Stimulated activated naive B cell treated with anti-CD40 and anti-IgM and Interleukin-4, amounts not matched to agents 10 μg/mL and 1 μg/mL and 100 μg/mL, for 72 hours (primary cell): ENCODE measurements at places on chromosomes 5 and 9.

GRCh38 chr5:112348387-112348786 lies 70.7 kb downstream of the EPB41L4A start:
- no peak for DNase-seq

GRCh38 chr5:43096916-43097315 lies 23.8 kb upstream of the ZNF131 start:
- no peak for DNase-seq

DNA sequence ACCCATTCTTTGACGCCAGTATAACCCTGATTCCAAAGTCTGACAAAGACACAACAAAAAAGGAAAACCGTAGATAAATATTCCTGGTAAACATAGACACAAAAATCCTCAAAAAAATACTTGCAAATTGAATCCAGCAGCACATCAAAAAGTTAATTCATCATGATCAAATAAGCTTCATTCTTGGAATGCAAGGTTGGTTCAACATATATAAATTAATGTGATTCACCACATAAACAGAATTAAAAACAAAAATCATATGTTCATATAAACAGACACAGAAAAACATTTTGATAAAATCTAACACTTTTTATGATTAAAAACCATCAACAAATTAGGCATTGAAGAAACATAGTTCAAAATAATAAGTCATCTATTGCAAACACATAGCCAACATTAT lies 324.2 kb upstream of the TRPC7 start:
- no peak for DNase-seq

DNA sequence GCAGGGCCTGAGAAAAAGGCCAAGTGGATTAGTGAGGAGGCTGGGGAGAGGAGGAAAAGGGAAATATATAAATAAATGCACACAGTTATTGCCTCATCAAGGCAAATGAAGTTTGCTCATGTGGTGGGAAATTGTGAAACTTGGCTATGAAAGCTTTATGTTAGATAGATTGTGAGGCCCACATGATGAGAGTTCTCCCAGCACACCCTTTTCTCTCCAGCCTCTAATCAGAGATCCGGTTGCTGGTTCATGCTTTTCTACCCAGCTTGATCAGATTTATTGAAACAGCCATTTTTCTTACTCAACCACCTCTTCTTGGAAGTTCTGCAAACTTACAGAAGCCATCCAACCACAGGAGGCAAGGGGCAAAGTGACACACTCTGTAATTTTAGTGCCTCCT lies 125.8 kb upstream of the KLF4 start:
- DNase-seq = no peak

- DNase-seq = peak; percentile 87
Observed at GRCh38 chr5:134100283-134101091, 14.0 kb upstream of the TCF7 start.

DNA sequence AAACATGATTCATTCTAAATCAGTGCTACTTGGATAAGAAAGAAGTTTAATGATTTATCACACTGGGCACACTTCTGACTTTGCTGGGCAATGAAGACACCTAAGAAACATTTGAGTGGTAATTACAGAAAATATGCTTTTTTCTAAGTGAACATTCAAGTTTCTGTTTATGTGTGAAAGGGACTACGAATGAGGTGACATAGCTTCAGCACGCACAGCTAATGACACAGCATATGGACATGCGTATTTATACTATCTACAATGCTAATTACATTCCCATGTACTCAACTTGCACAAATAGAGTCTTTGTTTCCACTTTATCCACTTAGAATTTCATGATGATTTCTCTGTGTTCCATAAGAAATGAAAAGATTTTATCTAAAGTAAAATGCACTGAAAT lies 40.6 kb downstream of the FREM1 start:
- DNase-seq = no peak

- peak; percentile 41 for DNase-seq
Observed at GRCh38 chr9:21995666-21996398, 1.2 kb downstream of the CDKN2B-AS1 start.

GRCh38 chr9:136229096-136230065 lies 16.2 kb downstream of the QSOX2 start:
- no peak for DNase-seq

DNA sequence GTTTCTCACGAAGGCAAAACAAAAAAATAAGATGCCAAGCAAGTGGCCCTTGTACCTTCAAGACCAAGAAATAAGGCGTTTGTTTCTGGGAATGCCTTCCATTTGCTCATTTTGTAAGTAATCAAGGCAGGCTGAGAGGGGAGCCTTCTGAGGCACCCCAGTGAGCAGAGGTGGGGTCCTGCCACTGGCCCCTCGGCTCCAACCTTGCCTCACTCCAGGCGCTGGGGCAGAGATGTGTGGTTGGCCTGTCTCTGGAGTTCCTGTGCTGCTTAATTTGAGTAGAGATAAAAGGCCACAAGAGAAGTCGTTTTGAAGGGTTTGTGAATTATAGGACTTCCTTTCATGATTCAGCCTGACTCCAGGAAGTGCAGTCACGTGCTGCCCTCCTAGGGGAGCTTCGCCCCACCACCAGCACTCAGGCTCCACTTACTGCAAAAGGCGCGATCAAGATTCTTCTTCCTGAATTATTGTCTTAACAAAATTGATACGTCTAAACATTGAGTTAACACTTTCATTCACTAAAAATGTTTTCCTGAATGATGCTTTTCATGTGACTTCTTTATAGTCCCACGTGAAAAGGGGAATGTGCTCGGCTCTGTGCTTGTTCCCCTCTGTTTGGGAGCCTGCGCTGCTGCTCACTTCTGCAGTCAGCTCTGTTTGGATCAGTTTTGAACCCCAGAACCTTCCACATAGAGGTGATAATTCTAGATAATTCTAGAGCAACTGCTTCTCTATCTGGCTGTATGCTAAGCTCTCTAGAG lies 13.7 kb downstream of the SYK start:
- DNase-seq = no peak

- no peak for DNase-seq
Observed at GRCh38 chr5:75612226-75612569, 945 bp downstream of the ANKDD1B start.

GRCh38 chr9:127216888-127217217 lies 47.7 kb upstream of the GARNL3 start:
- no peak for DNase-seq

DNA sequence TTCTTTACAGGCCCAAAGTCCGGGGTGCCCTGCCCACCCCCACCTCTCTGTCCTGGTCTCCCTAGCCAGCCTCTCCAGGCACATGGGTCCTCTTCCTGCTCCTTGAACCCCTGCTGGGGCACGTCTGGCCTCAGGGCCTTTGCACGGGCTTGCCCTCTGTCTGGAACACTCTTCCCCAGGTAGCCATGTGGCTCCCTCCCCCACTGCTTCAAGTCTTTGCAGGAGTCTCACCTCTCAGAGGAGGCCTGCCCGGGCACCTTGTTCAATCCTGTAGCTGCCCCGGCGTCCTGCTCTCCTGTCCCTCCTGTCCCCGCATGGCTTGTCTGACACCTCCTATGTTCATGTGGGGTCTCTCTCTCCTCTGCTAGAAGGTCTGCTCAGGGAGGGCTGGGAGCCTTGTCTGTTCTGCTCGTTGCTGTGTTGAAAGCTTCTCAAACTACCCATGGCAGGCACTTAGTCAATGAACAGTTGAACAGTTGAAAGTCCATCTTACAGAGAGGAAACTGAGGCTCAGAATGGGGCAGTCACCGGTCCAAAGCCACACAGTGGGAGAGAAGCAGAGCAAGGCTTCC lies 241.4 kb downstream of the PBX3 start:
- no peak for DNase-seq

GRCh38 chr9:114244570-114244969 lies 78.3 kb upstream of the ORM1 start:
- no peak for DNase-seq

GRCh38 chr5:155113888-155114287 lies 100.3 kb downstream of the KIF4B start:
- no peak for DNase-seq

GRCh38 chr9:88168564-88168963 lies 30.3 kb upstream of the SPATA31C2 start:
- DNase-seq = no peak

- no peak for DNase-seq
Observed at GRCh38 chr5:83554133-83554532, 82.6 kb downstream of the VCAN start.

DNA sequence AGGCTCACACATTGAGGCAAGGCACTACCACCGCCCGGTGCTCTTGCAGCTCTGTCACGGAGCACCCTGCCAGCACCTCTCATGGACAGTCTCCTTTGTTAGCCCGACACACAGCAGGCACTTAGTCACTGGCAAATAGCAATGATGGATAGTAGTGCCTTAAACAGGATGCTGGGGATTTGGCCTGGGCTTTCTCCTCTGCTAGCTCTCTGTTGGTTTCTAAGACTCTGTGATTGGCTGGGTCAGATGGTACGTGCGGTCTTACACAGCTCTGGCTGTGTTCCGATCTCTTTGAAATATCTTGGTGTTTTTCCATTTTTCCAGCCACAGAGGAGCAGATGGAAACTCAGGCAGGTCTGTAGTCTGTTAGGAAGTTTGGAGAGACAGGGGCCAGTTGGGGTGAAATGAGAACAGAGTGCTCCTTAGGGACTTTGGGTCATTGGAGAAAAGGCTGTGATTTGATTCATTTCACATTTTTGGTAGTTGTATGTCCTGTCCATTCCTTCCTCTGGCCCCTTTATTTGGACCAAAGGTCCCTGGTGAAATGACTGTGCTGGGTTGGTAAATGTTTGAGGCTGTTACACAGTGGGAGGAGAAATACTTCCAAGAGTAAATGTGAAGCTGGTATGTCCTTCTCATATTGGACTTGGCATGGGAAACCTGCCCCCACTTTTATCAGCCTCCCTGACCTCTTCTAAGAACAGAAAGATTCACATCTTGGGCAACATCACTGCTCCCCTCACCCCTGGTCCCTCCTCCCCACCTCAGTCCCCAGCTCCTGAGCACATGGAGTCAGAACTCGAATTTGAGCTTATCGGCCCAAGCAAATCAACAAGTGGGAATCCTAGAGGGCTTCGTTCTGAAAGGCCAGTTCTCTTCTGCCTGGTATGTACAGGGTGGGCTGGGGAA lies 3.4 kb downstream of the SMIM3 start:
- DNase-seq = no peak

DNA sequence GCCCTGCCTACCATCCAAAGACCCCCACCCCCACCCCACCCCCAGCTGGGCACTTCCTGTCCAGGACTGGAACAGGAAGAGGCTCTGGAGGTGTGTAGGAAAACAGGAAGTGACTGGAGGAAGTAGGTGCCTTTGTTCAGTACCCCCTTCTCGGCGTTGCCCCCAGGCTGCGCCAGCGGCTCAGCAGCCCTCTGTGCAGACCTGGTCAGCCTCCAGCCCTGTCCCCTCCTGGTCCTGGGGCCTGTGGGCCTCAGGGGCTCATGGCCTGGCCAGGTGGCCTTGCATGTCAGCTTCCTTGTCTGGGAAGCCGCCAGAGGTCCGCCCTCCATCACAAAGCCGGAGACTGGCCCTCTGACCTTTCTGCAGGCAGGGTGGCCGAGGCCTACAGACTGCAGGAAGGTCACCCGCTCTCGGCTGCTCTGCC lies 26.0 kb downstream of the FLT4 start:
- no peak for DNase-seq

DNA sequence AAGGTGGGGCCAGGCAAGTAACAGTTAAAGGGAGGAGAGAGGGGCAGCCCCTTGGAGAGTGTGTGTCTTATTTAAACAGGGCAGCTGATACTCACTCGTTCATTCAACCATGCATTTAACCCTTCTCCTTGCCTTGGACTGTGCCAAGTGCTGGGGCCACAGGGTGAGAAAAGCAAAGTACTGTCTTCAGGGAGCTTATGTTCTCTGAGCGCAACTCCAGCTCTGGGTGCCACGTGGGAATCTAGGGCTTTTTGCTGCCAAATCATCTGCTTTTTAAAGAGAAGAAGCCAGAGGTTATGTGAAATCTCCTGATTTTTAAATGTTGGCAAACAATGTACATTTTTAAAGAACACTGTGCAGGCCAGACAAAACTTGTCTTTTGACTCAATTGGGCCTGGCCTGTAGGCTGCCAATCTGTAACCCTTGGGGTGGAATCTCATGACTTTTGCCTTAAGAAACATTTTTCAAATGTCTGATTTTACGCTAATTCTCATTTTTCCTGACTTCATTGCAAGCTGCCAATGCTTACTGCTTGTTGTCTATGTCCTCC lies 157.8 kb downstream of the NTRK2 start:
- DNase-seq = no peak
